Heart left ventricle (tissue), 16 donors: ENCODE measurements at places on chromosomes 6 and 20. TPM values are rescaled to one million over a fixed set of nuclear protein-coding genes. Genes with fewer than 3 reads are reported as not detected.

GRCh38 chr6:102387326-102388033 is 994.0 kb downstream of the GRIK2 start:
- no peak for DNase-seq

DNA sequence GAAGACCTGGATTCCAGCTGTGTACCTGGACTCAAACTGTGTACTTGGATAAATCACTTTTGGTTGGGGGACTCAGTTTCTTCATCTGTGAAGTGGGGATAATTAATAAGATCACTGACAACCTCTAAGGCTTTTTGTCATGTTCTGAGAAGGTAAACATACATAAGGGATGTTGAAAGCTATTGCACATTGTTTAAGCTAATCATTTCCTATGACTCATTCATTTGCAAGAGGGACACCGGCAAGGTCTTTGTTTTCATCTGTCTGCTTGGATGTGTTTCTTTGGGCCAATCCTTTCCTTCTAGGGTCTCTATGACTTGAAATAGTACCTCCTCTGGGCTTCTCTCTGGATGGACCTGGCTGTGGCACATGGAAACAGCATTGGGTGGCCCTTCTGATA is 6.8 kb downstream of the PROKR2 start:
- no peak for DNase-seq

GRCh38 chr20:11020712-11021111 is 346.9 kb upstream of the JAG1 start:
- no peak for DNase-seq

CGA gene
- not detected for polyA plus RNA-seq

NRN1 gene
- 10.5 TPM for polyA plus RNA-seq

NKAIN2 gene
- polyA plus RNA-seq = not detected

NT5DC1 gene
- polyA plus RNA-seq = 30.2 TPM

SNX9 gene
- 15.4 TPM for polyA plus RNA-seq

FERMT1 gene
- 0.06 TPM for polyA plus RNA-seq

TRIM10 gene
- polyA plus RNA-seq = not detected

GRCh38 chr6:166591961-166592520 is 5.6 kb upstream of the RAMACL start:
- no peak for DNase-seq

- DNase-seq = no peak
Measured at GRCh38 chr20:35320396-35321126, 28.3 kb upstream of the FAM83C start.

SNAI1 gene
- polyA plus RNA-seq = 0.95 TPM

GRCh38 chr6:168179133-168179532 is 100.1 kb upstream of the FRMD1 start:
- DNase-seq = no peak

DNA sequence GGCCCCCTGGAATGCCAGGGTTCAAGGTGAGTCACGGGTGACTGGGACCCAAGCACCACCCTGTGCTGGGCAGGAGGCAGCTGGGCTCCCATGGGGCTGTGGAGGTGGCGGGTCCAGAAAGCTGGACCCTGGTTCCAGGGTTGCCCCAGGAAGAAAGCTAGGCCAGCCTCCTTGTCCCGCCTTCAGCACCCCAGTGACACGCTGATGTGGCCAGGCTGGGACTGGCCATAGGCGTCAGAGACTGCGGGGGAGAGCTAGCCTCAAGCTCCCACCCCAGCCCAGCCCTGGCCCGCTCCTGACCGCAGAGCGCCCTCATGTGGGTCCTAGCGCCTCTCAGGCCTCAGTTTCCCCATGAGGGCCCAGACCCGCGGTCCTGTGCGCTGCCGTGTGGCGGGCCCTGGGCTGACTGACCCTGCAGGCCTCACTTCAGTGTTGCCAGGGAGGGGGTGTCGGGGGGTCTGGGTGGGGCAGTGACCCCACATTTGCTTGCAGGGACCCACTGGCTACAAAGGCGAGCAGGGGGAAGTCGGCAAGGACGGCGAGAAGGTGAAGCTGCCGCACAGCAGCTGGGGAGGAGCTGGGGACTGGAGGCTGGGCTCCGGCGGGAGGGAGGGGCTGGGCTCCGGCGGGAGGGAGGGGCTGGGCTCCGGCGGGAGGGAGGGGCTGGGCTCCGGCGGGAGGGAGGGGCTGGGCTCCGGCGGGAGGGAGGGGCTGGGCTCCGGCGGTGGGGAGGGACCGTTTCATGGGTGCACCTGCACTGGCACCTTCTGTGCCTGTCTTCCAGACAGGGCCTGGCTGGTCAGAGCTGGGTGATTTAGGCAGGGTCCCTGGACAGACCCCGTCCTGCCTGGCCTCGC is 7.9 kb downstream of the COL9A3 start:
- DNase-seq = no peak

PCIF1 gene
- polyA plus RNA-seq = 17.5 TPM

- DNase-seq = no peak
Measured at GRCh38 chr6:118775381-118775780, 118.6 kb upstream of the ASF1A start.

DNA sequence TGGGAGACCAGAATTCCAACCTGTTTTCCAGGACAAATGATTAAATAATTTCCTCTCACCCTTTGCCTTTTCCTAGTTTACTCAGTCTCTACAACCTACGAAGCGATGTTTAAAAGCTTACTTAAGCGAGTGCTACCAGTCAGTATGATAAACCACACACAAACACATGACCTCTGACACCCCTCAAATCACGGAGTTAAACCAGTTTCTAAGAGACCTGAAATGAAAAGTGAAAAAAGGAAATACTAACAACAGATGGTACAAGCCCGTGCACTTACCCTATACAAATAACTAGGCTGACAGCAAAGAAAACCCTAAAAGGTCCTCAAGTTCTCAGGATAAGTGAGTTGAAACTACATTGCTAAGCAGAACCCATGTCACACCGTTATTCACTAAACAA is 7.7 kb downstream of the TNFRSF21 start:
- no peak for DNase-seq
